ENCODE measurements at places on chromosomes 16 and 17.
A peak's percentile ranks its signal among the peaks of the same experiment; 100 is the strongest.

- DNase-seq: no peak
Measured at GRCh38 chr16:51430716-51431369, 279.8 kb upstream of the SALL1 start.

DNA sequence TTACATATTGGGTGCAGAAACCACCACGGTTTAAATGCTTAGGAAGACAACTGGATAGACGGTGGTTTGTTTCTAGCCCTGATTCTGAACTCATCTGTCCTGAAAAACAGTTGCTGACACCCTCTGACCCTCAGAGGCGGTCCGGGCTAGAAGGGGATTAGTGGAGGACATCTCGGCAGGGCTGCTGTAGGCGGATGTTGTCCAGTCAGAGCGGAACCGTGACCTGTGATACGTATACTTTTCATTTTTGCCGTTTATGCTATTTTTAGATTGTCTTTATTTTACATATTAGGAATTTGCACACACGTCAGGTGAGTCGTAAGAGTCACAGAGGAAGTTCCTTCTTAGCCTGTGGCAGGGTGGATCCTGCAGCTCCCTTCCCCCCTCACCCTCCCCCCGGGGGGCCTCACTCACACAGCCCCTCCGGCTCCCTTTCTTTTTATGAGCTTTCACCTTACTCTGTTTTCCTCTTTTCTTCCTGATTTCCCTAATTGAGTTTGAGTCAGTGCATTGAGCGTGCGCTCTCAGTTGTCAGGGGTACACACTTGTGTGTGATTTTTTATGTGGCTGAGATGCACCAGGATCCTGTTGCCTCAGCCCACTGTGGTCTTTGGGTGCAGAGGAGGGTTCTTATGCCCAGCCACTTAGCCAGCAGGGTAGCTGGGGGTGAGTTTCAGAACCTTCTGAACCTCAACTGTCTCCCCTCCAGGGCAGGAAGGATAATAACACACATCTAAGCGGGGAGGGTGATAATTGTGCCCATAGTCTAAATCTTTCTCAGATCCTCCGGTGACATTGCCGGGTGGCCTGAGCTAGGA, 211.1 kb upstream of the CHMP6 start:
- no peak for DNase-seq

- DNase-seq: no peak
Measured at GRCh38 chr17:65558683-65559460, 2.6 kb downstream of the AXIN2 start.

DNA sequence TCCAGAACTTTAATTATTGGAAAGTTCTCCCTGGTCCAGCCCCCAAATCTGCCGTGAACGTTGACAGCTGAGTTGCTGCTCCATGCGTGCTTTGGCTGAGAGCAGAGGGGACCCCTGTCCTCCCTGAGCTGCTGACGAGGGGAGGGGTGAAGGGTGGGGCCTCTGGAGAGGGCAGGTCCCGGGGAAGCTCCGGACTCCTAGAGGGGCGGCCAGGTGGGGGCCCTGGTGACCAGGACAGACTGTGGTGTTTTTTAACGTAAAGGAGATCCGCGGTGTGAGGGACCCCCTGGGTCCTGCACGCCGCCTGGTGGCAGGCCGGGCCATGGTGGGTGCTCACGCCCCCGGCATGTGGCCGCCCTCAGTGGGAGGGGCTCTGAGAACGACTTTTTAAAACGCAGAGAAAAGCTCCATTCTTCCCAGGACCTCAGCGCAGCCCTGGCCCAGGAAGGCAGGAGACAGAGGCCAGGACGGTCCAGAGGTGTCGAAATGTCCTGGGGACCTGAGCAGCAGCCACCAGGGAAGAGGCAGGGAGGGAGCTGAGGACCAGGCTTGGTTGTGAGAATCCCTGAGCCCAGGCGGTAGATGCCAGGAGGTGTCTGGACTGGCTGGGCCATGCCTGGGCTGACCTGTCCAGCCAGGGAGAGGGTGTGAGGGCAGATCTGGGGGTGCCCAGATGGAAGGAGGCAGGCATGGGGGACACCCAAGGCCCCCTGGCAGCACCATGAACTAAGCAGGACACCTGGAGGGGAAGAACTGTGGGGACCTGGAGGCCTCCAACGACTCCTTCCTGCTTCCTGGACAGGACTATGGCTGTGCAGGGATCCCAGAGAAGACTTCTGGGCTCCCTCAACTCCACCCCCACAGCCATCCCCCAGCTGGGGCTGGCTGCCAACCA, at the start of gene MC1R:
Gene MC1R, plus strand, starts transcription at position 410 of the 895 bp plus-strand sequence. Its CDS starts 397 bp downstream, at position 807.
- DNase-seq: no peak

GRCh38 chr17:41687828-41688640, 651 bp upstream of the EIF1 start:
- DNase-seq: no peak

DNA sequence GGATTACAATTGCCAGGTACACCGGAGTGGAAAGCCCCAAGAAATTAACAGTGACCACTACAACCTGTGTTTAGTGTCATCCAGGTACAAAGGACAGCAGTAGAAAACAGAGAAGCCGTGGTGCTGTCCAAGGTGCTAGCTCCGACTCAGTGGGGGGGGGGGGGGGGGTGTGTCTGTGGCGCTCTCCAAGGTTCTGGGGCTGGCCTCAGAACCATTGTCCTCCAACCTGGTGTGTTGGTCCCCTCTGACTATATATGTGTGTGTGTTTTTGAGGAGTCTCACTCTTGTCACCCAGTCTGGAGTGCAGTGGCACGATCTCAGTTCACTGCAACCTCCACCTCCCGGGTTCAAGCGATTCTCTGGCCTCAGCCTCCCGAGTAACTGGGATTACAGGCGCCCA, 5.8 kb upstream of the ZNF23 start:
- no peak for DNase-seq

- no peak for DNase-seq
Measured at GRCh38 chr16:48354877-48355855, 30.0 kb downstream of the SIAH1 start.

DNA sequence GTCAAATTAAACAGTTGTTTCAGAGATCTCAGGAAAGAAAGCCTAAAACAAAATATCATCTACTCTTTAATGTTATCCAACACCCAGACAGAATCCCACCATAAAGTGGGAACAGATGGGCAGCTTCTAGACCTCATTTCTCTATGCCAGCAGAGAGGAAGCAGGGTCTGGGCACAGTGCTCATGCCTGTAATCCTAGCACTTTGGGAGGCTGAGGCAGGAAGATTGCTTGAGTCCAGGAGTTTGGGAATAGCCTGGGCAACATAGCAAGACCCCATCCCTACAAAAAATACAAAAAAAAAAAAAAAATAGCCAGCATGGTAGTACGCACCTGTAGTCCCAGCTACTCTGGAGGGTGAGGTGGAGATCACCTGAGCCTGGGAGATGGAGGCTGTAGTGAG, 13.5 kb upstream of the ZNF652 start:
- no peak for DNase-seq

DNA sequence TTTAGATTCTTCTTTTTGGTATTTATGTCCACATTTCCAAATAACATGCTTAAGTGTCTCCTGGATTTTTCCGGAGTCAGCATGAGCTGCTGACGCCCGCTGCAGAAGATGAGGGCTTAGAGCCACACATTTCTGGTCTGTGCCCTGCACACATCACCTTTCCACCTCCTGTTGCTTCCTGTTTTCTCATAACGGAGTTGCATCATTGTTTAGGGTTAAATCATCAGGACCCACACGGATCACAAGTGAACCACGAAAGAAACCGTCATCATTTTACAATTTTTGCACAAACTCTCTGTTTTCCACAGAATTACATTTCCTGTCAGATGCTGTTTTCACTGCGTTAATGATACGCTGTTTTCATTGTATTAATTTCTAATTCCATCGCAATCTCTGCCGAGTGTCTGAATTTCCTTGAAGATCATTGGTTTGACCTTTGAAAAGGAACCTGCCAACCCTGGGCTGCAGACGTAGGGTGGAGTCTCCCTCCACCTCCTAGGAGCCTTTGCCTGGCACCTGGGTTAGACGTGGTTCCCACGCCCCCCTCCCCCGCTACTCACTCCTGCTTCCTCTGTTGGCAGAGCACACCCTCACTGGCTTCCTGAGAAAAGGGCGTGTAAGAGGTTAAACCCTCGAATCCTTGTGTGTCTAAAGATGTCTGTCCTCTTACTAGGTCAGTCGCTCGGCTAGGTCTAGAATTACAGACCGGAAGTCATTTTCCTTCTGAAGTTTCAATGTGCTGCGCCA, 68.2 kb downstream of the RNF213 start:
- no peak for DNase-seq

- no peak for DNase-seq
Measured at GRCh38 chr16:50275098-50275415, 8.7 kb downstream of the ADCY7 start.

GRCh38 chr16:51382211-51382610, 231.1 kb upstream of the SALL1 start:
- DNase-seq: no peak

DNA sequence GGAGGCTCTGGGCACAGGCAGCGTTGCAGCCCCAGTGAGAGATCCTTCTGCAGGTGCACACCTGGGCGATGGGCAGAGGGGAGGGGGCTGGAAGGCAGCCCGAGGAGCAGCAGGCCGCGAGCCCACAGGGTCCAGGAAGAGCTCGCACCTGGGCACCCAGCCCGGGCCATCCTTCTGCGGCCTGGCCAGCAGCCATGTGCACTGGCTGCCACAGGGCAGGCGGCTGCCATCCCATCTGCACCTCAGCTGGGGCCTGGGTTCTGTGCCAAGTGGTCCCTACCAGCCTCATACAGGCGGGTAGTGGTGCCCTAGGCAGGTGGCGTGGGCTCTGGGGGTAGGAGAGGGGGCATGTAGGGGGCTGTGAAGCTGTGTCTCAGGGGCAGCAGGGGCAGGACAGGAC, 197.2 kb downstream of the RBFOX3 start:
- no peak for DNase-seq

- DNase-seq: peak; percentile 96
Measured at GRCh38 chr16:29943846-29944799, 17.8 kb upstream of the TMEM219 start.

GRCh38 chr17:63435681-63436522, 10.2 kb downstream of the CYB561 start:
- no peak for DNase-seq

- DNase-seq: no peak
Measured at GRCh38 chr16:20870122-20870820, 29.9 kb downstream of the DCUN1D3 start.

DNA sequence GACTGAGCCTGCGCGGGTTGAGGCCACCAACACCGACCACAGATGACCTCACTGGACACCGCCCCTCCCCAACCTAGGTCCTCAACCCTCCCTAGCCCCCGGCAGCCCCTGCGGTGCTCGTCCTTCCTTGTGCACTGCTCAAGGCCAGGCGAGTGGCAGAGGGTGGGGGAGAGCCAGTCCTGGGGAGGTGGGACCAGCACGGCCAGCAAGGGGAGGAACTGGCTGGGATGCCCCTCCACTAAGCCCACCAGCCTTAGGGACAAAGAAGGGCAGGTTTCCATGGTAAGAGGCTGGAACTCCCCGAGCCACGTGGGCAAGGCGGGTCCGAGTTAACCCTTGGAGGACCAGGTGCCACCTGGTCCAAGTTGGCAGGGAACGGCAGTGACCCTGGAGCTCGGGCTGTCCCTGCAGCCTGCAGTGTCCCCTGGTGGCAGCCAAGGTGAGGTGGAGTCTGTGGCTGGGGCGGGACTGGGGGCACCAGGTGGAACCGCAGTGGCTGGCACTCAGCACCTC, 9.2 kb downstream of the FSCN2 start:
- no peak for DNase-seq

DNA sequence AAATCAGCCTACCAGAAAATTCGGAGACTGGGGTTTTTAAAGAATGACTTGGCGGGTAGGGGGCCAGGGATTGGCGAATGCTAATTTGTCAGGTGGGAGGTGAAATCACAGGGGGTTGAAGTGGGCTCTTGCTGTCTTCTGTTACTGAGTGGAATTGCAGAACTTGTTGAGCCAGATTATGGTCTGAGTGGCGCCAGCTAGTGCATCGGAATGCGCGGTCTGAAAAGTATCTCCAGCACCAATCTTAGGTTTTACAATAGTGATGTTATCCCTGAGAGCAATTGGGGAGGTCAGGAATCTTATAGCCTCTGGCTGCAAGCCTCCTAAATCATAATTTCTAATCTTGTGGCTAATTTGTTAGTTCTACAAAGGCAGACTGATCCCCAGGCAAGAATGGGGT, 762 bp upstream of the RBL2 start:
- no peak for DNase-seq

DNA sequence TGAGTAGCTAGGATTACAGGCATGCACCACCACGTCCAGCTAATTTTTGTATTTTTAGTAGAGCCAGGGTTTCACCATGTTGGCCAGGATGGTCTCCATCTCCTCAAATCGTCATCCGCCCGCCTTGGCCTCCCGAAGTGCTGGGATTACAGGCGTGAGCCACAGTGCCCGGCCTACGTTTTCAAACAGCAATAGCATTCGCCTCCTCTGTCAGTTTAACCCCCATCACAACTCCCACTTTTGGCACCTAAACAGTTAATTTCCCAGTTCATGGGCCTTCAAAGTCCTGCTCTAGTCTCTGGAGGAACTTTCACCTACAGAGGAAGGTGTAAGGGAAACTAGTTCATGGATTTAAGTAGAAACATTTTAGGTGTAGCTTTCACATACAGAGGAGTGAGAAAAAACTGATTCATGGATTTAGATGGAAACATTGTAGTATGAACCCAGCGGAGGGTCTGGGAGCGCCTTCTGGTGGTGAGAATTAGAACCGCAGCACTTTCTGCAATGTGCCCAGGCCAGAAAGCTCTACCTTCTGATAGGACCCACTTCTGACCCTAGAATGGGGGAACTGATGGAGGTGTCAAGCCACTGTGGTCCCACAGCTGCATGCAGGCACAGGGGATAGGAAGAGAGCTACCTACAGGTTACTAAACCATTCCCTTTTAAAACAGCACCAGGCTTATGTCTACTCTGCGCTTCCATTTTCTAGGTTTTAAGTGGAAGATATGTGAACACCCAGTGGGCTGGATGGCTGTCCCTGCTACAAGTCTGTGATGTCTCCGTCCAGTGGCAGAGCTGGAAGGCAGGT, 12.0 kb upstream of the MEOX1 start:
- DNase-seq: no peak

DNA sequence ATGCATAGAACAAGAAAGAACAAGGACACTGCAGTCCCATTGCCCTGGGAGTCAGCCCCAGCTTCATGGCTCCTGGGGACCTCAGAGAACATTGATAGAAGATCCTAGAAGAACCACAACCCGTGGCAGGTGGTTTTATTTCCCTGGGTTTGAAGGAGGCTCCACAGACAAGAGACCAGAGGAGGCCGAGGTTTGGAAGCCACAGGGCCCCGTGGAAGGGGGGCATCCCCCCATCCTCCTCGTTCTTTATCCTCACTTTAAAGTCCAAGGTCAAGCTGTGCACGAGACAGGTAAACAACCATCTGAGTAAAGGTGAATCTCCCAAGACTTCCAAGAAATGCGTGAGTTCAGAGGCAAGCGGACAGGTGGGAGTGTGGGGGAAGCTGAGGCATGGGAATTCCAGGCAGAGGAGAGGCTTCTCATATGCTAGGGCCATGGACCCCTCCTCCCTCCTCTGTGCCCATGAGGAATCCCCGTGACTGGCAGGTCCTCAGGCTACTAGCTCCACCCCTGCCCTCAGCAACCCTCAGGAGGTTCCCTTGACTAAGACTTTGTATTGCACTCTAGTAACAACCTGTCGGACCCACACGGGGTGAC, 849 bp upstream of the SULT1A1 start:
- DNase-seq: no peak

Measured in non-pigmented ciliary epithelial cell (primary cell).